Right lobe of liver (tissue), 6 donors: ENCODE measurements at places on chromosomes 16 and 17. TPM values are rescaled to one million over a fixed set of nuclear protein-coding genes. Genes with fewer than 3 reads are reported as not detected.

- no peak for DNase-seq
Observed at GRCh38 chr16:62644030-62644812, 608.0 kb upstream of the CDH8 start.

Gene SLC47A1
- 72.6 TPM for total RNA-seq

Gene TEFM
- total RNA-seq = 8.3 TPM

DNA sequence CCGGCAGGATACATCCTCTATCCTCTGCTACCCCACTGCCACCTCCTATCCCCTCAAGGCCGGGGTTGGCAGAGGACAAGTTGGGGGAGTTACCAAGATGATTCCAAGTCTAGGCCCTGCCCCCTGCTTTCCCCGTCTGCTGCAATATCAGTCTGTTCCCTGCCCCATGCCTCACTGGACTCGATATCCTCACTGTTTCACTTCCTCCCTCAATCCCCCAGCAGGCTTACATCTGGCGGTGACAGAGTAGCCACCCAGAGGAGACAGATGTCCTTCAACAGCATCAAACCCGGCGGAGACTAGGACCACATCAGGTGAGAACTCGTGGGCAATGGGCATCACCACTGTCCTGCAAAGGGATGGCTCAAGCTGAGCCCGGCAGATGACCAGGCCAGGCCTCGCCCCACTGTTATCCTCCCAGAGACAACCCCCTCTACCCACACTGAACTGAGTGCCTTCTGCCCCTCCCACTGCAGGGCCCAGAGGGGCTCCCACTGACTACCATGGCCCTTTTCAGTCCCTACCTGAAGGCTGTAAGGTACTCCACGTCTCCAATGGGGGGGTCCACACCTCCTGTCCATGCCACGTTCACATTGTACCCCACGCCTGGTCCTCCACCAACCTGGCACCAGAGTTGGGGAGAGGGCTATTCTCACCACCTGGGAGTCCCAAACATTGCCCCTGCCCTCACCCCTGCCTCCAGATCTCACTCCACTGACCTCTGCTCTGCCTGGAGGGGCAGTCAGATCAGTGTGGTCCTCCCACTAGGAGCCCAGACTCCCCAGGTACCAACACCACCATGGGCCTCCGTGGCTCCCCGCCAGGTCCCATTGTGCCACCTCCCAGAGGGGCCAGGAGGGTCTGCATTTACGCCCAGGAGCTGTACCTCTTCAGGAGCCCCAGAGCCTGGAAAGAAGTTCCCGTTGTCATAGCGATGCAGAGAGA is 9.6 kb downstream of the G6PC3 start:
- no peak for DNase-seq

DNA sequence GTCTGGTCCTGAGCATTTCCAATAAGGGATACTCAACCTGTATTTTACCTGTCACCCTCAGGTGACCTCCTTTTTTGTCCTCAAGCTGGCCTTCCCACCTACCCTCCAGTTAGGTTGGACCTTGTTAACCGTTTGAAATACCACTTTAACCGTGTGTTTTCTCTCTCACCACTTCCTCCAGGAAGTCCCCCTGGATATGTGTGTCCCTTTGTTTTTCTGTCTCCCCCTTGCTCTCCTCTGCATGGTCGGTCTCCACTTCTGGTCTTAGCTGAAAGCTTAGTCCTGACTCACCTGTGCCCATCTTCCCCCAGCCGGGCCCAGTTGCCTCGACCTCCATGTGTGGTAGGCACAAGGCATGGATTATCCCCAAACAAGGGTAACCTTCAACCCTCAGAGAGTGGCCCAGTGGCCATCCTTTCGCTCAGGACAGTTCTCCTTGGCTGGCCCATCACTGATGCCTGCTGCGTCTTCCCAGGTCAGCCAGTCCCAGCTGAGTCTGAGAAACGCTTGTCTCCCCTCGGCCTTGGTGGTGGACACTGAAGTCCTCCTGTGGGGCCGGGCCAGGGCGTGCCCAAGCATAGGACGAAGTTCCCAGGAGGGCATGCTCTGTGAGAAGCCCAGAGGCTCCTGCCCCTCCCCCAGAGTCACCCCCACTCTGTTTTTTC is 20.0 kb downstream of the LASP1 start:
- DNase-seq = no peak

Gene GUCY2D
- not detected for total RNA-seq

Gene HAP1
- total RNA-seq = not detected

GRCh38 chr16:83095941-83096692 is 469.3 kb downstream of the CDH13 start:
- DNase-seq = no peak

Gene TPPP3
- total RNA-seq = 0.27 TPM

Gene HCRT
- not detected for total RNA-seq

Gene NOS2
- 0.07 TPM for total RNA-seq

- DNase-seq = no peak
Observed at GRCh38 chr17:66301367-66301863, 998 bp upstream of the PRKCA start.

DNA sequence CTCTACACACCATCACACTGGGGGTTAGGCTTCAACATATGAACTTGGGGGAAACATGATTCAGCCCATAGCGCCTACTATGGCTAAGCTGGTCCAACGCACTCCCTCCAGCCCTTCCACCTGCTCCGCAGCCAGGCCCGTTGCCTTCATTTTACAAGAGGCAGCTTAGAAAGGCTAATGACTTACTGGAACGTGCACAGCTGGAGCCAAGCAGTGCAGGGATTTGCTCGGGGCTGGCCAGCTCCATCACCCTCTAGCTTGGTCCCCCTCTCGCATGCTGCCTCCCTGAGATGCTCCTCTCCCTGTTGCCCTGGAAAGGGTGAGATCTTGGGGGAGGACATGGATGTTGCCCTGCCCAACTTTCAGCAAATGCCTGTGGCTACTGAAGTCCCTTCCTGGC is 2.8 kb upstream of the CACNG1 start:
- DNase-seq = no peak

Gene CLEC19A
- not detected for total RNA-seq

GRCh38 chr17:561116-561515 is 153.5 kb downstream of the VPS53 start:
- DNase-seq = no peak

Gene MYO15B
- 42.5 TPM for total RNA-seq

- no peak for DNase-seq
Observed at GRCh38 chr17:27756467-27757371, 43.6 kb downstream of the NOS2 start.

Gene CES5A
- total RNA-seq = 3.1 TPM

GRCh38 chr17:80501741-80502577 is 25.6 kb upstream of the NPTX1 start:
- DNase-seq = no peak

GRCh38 chr16:78897299-78897698 is 703.2 kb downstream of the MAF start:
- no peak for DNase-seq

DNA sequence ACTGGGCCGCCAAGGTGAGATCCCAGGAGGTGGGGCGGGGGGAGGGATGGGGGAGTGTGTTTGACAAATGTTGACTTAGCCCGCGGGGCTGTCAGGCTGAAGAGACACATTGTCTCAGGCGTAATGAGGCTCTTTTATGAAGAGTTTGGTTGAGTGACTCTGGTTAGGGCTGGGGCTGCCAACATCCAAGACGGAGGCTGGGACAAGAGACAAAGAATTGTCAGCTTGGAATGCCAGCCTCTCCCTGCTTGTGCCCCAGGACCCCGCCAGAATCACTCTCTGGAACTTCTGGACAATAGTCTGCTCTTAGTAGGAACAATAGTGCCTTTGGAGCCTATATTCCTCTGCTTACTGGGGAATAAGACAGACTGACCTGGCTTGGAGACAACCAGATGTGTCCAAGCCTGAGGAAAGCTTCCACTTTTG is 24.0 kb downstream of the PCTP start:
- no peak for DNase-seq

DNA sequence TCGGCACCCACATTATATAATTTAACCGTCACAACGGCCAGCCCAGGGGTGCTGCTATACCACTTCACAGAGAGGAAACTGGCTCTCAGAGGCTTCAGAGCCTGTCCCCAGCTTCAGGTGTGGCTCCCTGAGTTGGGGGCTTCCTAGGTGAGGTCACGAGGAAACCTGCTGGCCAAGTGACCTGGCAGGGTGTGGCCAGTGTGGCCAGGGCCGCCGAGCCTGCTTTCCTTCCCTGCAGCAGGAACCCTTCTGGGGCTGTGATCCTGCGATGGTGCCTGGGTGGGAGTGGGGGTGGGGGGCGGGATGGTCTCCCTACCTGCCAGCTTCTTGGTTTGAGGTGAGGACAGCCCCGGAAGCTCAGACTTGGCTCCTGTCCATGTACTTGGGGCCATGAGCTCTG is 39.9 kb downstream of the ADCY7 start:
- peak; percentile 37 for DNase-seq

Gene CACNG3
- total RNA-seq = not detected

Gene GFAP
- total RNA-seq = 0.50 TPM

- DNase-seq = no peak
Observed at GRCh38 chr17:45994987-45995386, 4.1 kb upstream of the STH start.

GRCh38 chr16:85128079-85128837 is 16.0 kb upstream of the CIBAR2 start:
- no peak for DNase-seq

DNA sequence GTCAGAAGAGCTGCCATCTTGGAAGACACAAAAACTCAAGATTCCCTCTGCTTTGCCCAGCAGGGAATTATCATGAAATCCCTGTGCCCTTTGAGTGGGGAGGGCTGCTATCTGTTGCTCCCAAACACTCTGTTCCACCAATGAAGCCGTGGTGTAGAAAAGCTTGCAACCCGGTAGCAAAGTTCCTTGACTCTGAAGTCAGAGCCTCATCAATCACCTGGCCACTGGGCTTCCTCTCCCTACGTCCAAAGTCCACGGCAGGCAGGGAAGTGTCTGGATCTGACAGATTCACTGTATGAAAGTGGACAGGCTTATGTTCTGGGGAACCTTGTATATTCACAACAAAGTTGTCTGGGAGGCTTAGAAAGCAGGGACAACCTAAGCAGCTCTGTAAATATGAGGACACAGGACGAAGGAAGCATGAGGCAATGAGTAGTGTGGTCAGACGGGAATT is 343.3 kb downstream of the SLC39A11 start:
- DNase-seq = no peak

GRCh38 chr16:15942931-15943690 is 6.3 kb upstream of the ABCC1 start:
- no peak for DNase-seq

DNA sequence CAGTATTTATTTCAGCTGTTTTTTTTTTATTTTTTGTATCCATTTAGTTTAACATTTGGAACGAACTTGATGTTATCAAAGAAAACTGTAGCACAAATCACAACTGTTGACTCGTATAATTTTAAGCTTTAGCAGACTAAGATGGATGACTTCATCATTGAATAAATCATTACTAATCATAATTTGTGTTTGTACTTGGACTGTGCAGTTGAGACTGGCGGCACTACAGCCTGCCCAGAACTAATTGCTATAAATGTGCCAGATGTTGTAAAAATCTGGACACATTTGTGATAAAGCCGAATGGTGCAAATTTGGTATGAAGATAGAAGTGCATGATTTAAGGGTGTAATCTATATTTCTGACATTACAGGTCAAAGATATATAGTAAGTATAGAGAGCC is 897.7 kb upstream of the CDH8 start:
- no peak for DNase-seq

- no peak for DNase-seq
Observed at GRCh38 chr17:41308251-41308917, 725 bp downstream of the KRTAP16-1 start.

- no peak for DNase-seq
Observed at GRCh38 chr16:53153130-53153529, 98.3 kb downstream of the CHD9 start.

- DNase-seq = peak; percentile 79
Observed at GRCh38 chr17:29138971-29139691, 41.1 kb downstream of the MYO18A start.
